SK-MEL-5 (cell line): ENCODE measurements at places on chromosomes 11 and 22.

- no peak for DNase-seq
Observed at GRCh38 chr22:19832476-19833108, 22.1 kb downstream of the GNB1L start.

DNA sequence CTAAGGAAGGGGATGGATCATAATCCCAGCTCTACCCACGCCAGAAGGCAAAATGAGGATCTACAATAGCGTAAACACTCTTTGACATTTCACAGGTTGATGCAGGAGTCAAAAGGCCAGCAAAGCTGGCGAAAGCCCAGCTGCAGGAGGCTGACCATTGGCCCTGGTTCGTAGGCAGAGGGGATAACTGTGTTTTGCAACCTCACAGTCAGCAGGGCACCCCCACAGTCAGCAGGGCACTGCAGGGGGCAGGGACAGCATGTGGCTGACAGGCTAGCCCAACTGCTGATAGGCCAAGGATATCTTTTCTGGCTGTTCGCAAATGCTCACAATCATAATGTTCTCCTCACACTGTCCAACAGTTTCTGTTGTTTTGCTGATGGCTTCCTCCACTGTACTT, 372.7 kb downstream of the BUD13 start:
- DNase-seq = no peak

GRCh38 chr11:126751242-126751641, 249.3 kb downstream of the KIRREL3 start:
- no peak for DNase-seq

GRCh38 chr11:20360650-20361049, 2.9 kb upstream of the HTATIP2 start:
- DNase-seq = no peak

DNA sequence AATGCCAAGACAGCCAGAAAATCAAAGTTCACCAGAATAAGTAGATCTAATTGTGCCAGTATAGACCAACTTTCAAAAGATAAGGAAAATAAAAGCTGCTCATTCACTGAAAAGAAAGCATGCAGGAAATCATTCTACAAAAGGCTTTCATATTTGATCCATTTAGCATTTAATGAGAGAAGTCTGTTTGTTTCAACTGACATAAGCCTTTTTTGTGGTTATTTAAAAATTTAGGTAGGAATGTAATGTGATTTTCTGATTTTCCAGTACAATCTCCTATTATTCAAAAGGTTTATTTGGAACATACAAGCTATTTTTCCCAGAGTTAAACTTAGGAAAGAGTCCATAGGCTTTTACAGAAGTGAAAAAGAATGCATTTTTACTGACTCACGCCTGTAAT, 92.7 kb downstream of the SBF2 start:
- peak; percentile 43 for DNase-seq

GRCh38 chr11:13465909-13466371, 2.9 kb upstream of the BTBD10 start:
- peak; percentile 73 for DNase-seq

- peak; percentile 15 for DNase-seq
Observed at GRCh38 chr11:106552694-106553203, 465.5 kb downstream of the GUCY1A2 start.

- DNase-seq = no peak
Observed at GRCh38 chr22:44086271-44087088, 62.4 kb downstream of the PARVB start.

- DNase-seq = no peak
Observed at GRCh38 chr11:74269161-74269811, 42.2 kb downstream of the P4HA3 start.

- DNase-seq = peak; percentile 63
Observed at GRCh38 chr11:73374151-73374550, 2.0 kb upstream of the RELT start.

GRCh38 chr22:42380769-42381551, 51.2 kb downstream of the NFAM1 start:
- DNase-seq = no peak

GRCh38 chr11:22582151-22582410, 43.5 kb downstream of the FANCF start:
- no peak for DNase-seq

GRCh38 chr11:100778166-100778785, 91.2 kb downstream of the ARHGAP42 start:
- DNase-seq = no peak

DNA sequence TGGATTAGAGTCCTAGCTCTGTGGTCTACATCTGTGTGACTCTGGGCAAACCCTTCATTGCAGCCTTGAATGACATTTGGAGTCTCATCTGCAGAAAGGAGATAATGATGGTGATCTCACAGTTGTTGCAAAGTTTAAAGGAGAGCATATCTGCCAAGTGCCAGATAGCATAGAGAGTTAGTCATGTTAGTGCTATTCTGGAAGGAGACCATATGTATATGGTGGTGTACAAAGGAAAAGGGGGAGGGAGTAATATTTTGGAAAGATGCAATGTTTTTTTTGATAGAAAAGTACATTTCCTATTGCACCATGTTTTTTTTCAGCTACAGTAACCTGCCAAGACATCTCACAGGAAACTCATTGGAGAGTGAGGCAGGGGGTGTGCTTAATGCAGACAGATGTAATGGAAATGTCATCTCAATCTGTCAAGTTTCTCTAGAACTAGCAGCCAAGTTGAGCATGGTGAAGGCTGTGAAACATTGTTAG, 92.1 kb upstream of the NARS2 start:
- DNase-seq = no peak

GRCh38 chr11:64296830-64297698, 3.1 kb upstream of the CATSPERZ start:
- DNase-seq = no peak

DNA sequence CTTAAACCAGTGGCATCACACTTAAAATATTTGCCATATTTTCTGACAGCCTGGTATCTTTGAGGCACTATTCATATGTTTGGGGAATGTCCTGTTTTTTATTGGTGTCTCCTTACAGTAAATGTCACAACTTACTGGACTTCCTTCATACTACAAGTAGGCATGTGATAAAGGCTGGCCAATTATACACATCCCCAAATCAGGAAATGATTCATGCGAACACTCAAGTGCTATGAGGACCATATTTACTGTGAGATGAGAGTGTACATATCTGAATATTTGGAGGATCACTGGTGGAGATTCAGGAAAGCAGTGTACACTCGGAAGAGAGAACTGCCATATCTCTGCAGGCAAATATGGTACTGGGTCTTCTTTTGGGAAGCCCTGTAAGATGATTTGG, 913.8 kb upstream of the CHORDC1 start:
- DNase-seq = no peak

DNA sequence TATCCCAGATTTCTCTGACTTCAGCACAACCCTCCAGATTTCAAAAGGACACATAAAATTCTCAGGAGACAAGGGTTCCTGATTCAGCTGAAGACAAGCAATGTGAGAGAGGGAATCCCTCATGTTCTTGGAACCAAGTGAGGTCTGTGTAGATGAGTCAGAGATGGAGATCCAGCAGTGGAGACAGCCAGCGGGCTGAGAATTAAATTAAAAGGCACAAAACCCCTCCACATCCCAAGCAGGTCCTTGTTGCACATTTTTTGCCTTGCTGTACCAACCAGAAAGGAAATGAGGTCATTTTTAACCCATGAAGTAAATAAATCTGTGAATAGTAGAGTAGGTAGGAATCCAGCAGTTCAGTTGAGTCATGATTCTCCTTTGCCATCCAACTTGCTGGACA, 9.7 kb downstream of the MTNR1B start:
- DNase-seq = no peak

GRCh38 chr22:48827904-48828555, 999.6 kb downstream of the BRD1 start:
- DNase-seq = no peak

GRCh38 chr11:50088231-50088630, 55.6 kb downstream of the OR4C45 start:
- no peak for DNase-seq

DNA sequence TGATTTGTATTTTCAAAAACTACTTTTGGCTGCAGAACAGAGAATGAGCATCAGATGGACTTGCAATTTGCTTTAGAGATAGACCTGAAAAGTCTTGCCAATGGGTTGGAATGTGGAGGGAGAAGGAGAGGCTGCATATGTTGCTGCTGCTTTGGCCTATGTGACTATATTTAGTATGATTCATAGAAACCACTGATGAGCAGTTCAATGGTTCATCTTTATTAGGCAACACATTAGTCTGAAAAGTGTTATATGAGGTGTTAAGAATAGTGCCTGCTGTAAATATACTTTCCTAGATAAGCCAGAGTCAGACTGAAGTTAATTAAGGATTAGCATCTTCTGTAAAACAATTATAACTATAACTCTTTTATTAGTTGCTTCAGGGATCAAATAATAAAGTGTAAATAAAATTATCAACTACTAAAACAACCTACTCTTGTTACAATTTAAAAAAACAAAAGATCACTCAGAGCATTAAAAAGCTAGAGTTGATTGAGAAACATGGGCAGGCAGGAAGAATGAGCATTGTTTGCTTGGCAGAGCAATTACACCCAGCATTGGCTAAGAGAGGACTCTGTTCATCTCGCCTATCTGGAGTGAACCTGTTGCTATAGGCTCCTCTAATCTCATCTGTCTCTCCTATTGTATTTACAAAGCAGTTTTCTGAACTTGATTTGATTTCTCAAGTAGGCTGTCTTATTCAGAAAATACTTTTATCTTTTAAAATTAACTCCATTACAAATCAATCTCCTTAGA, 36.3 kb downstream of the HORMAD2 start:
- no peak for DNase-seq

DNA sequence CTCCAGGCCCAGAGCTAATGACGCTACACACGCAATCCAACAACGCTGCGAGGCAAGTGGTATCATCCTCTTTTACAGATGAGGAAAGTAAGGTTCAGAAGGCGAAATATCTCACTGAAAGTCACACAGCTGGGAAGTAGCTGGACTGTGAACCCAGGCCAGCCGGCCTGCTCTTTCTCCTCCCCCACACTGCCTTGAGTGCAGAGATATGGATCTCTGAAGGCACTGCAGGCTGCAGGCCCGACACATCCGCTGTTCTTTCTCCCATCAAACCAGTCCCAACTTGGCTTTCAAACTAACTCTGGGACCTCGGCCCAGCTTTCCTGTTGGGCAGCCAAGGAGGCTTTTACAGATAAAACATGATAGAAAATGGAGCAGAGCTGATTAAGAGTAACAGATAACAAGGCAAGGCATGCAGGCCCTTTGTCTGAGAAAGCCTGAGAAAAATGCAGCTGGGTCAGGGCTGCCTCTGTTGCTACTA, 64.0 kb upstream of the PTPRJ start:
- no peak for DNase-seq

DNA sequence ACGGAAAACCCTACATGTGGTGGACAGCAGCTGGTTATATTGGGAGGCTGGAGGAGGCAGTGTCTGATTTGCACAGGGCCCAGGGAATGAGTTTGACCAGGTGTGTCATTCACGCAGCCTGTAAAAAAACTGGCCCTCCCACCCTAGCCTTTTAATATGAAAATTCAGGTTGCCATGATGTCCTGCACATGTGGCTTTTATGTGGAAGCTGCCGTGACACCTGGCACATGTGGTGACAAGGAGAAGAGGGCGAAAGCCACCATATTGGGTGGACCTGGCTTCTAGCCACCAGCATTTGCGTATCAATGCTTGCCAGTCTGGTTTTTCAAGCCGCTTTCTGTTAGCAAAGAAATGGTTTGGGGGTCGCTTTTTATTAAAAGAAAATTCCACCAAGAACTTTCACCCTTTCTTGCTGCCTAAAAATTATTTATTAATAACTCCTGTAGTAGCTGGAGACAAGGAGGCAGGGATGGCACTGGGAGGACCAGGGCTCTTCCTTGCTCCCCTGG, 43.4 kb downstream of the ZNF280B start:
- no peak for DNase-seq

DNA sequence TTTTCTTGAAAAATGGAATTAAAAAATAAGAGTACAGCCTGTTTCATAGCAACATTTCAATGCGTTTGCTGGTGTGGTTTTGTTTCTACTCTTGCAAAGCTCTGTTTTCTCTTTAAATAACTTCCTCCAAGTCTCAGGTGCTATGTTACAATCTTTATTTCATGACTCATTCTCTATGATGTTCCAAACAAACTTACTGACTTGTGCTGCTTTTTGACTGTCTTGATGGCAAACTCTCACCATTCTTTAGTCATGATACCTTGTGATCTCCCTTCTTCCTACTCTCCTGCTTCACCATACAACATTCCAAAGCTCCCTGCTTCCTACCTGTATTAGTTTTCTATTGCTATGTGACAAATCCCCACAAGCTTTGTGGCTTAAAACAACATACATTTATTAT, 166.1 kb downstream of the C11orf91 start:
- no peak for DNase-seq

GRCh38 chr11:15878756-15879155, 477.6 kb downstream of the SOX6 start:
- peak; percentile 94 for DNase-seq

DNA sequence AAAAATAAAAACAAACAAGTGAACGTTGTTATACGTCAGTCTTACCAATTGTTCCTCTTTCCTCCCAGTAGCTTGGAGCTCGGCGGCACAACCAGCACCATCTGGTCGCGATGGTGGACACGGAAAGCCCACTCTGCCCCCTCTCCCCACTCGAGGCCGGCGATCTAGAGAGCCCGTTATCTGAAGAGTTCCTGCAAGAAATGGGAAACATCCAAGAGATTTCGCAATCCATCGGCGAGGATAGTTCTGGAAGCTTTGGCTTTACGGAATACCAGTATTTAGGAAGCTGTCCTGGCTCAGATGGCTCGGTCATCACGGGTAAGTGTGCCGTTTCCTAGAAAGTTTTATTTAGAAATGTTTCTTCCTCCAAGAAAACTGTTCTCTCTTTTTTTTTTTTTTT, 47.9 kb downstream of the PPARA start:
- no peak for DNase-seq

DNA sequence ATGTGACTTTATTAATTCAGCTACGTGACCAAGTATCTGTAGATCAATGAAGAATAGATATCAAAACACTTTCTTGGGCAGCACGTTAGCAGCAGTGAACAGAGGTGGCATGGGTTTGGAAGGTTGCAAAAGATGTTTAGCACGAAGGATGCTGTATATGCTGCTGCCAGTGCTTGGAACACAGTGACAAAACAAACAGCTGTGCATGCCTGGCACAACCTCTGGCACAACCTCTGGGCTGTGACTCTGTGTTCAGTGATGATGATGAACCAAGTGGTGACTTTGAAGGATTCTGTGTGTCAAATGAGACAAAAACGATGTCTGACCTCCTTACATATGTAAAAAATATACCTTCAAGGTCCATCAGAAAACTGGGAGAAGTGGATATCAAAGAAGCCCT, 104.7 kb downstream of the TBC1D22A start:
- no peak for DNase-seq

GRCh38 chr11:90855531-90855930, 632.7 kb upstream of the CHORDC1 start:
- no peak for DNase-seq

DNA sequence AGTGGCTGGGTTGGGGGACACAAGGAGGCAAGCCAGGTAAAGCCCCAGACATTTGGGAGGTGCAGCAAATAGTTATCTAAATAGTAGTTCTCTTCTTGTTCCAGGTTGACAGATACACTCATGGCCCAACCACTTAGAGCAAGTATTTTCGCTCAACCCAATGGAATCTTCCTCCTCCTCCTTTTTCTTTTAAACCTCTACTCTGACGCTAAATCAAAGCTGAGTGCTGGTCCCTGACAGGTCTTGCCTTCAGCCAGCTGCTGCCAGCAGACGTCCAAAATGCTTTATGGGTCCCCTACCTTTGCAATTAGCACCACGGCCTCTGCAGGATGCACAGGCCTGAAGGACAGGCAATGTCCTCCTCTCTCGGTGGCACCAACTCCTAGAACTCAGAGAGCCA, 558.5 kb downstream of the MIAT start:
- no peak for DNase-seq

GRCh38 chr11:34330653-34331052, 27.2 kb downstream of the ABTB2 start:
- DNase-seq = no peak
